ENCODE measurements at places on chromosomes 12 and 14.

GRCh38 chr14:94040247-94040646 is 14.1 kb downstream of the OTUB2 start:
- no peak for DNase-seq

GRCh38 chr14:80475074-80475473 is 263.8 kb upstream of the DIO2 start:
- no peak for DNase-seq

DNA sequence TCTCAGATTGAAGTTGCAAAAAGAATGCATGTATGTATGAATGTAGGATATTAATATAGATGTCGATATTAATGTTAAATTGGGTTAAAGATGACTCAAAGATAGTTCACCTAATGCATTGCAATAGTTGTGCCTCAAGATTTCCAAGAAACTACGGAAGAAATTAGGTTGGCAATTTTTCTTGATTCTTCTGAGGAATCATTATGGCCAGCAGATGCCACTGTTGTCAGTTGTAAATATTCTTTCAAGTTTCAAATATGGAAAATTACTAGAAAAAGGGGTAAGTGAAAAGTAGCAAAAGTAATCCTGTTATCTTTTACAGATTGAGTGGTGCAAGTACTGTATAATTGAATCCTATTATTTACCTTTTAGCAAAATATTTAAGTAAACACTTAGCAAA is 202.1 kb downstream of the ADAMTS20 start:
- DNase-seq, result no peak

DNA sequence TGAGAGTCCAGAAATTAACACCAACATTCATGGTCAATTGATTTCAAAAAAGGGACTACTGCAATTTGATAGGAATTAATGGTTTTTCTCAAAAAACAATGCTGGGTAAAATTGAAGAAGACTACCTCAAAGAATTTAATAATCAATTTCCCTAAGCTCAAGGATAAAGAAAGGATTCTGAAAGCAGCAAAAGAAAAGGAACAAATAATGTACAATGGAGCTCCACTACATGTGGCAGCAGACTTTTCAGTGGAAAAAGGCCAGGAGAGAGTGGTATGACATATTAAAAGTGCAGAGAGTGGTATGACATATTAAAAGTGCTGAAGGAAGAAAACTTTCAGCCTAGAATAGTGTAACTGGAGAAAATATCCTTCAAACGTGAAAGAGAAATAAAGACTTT is 15.6 kb upstream of the TAS2R43 start:
- DNase-seq, result no peak

DNA sequence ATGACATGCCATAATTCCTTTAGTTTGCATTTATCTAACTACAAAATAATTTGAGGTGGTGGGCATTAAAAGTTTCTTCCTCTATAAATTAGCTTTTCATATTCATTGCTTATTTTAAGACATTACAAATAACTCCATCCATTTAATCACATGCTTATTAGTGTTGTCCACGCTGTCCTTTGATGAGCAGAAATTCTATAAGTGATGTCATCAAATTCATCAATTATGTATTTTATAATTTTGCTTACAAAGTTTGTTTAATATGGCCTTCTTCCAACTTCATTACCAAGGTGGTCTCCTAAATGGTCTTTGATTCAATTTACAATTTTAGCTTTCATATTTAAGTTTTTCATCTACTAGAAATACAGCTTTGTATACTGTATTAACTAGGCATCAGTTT is 173.5 kb downstream of the PRKD1 start:
- DNase-seq, result no peak

DNA sequence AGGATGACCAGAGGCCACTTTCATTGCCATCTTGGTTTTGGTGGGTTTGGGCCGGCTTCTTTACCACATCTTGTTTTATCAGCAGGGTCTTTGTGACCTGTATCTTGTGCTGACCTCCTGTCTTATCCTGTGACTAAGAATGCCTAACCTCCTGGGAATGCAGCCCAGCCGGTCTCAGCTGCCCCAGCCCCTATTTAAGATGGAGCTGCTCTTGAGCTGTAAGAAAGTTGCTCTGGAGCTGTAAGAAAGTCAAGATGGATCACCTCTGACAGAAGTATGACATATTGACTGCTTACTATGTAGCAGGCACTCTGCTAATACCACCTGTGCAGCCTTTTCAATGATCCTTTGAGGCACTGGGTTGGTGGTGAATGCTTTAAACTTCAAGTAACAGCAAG is 52.1 kb downstream of the RIN3 start:
- no peak for DNase-seq

- DNase-seq, result no peak
Measured at GRCh38 chr14:100445436-100446088, 122.4 kb downstream of the SLC25A47 start.

- no peak for DNase-seq
Measured at GRCh38 chr14:70317969-70318634, 41.4 kb downstream of the COX16 start.

- no peak for DNase-seq
Measured at GRCh38 chr14:92463141-92463540, 50.4 kb upstream of the RIN3 start.

- DNase-seq, result no peak
Measured at GRCh38 chr12:6722863-6723262, 983 bp upstream of the COPS7A start.

GRCh38 chr12:71194657-71195056 is 36.9 kb upstream of the TSPAN8 start:
- no peak for DNase-seq

GRCh38 chr14:47438650-47439140 is 236.7 kb downstream of the MDGA2 start:
- DNase-seq, result no peak

GRCh38 chr12:45298721-45299692 is 83.1 kb downstream of the ANO6 start:
- DNase-seq, result no peak

DNA sequence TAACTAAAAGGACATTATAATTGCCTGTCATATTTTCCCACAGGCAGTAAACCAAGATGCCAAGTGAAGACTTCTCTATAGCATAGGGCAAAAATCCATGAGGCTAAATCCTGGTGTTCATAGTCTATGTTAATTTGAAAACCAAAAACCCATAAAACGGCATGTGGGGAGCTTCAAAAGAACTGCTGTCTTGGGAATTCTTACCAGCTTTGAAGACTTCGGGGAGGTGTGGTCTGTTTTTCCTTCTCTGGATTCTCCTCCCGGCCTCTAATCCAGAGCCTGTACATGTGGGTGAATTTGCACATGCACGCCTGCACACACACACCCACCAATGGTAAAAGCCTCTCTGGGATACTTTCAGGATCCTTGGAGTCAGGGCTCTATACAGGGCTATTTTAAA is 61.9 kb upstream of the IFNG-AS1 start:
- DNase-seq, result no peak

DNA sequence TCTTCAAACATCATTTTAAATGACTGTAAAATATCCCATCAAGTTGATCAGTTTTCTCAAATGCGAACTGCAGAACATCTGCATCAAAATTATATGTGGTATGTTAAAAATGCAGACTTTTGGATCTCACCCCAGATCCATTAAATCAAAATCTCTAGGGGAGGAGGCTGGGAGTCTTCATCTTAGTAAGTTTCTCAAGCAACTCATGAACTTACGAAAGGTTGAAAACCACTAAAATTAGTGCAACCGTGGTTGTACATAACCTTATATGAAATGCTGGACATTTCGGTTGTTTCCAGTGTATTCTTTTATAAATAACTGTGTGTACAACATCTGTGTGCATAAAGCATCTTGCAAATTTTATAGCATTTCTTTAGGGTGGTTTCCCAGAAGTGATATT is 39.2 kb downstream of the ZFP36L1 start:
- no peak for DNase-seq

- no peak for DNase-seq
Measured at GRCh38 chr12:48016373-48017020, 12.2 kb upstream of the COL2A1 start.

DNA sequence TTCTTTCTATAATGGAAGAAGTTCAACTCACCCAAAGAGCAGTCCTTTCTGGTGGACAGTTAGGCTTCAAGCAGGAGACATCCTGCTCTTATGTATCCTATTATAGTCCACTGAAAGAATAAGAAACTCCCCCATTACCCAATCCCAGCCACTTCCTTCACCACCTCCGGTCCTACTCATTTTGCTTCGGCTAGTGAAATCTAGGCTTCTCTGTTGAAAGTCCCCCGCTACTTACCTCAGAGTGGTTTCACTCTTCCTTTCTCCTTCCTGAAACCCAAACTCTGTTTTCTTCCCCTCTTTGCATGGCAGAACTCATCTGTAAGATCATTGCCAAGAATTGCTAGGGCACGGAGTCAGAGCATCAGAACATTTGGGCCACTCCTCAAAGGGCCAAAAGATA is at the start of gene GPR84:
Gene GPR84 (minus strand): TSS at position 74 of the 400 bp plus-strand sequence. CDS start 635 bp downstream, outside the sequence.
- no peak for DNase-seq

GRCh38 chr14:100237735-100238418 is 1.1 kb upstream of the YY1 start:
- DNase-seq, result no peak

GRCh38 chr14:55645845-55646832 is 66.1 kb downstream of the KTN1 start:
- no peak for DNase-seq

DNA sequence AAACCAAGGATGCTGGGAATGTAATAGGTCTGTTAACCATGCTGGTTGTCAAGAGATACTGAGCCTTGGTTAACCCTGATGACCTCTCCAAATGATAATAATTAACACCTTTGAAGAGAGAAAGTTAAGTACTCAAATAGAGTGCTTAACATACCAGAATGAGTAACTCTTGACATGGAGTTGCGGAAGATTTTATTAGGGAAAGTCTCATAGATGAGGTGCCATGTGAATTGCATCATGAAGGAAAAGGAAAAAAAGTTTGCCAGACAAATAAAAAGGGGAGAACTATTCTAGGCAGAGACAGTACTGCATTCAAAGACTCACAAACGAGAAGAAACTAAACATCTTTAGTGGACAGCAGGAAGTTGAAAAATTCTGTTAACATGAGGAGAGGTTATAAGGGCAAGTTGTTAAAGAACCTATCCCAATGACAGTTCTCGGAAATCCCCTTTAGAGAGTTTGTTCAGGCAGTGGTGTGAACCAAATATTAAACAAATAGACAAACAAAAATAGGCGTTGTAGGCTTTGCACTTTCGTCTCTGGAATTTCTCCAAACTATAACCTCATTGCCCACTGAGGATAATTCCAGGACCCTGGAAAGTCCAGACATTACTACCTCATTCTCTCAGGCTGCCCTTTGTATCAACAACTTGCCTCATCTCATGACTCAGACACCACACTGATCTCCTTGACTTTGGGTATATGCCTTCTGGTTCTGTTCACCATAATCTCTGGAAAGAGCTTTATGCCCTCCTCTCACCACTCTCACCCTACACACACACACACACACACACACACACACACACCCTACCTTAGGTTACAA is 435.0 kb downstream of the GXYLT1 start:
- DNase-seq, result no peak

GRCh38 chr12:50024805-50025186 is 498 bp downstream of the RACGAP1 start:
- no peak for DNase-seq

DNA sequence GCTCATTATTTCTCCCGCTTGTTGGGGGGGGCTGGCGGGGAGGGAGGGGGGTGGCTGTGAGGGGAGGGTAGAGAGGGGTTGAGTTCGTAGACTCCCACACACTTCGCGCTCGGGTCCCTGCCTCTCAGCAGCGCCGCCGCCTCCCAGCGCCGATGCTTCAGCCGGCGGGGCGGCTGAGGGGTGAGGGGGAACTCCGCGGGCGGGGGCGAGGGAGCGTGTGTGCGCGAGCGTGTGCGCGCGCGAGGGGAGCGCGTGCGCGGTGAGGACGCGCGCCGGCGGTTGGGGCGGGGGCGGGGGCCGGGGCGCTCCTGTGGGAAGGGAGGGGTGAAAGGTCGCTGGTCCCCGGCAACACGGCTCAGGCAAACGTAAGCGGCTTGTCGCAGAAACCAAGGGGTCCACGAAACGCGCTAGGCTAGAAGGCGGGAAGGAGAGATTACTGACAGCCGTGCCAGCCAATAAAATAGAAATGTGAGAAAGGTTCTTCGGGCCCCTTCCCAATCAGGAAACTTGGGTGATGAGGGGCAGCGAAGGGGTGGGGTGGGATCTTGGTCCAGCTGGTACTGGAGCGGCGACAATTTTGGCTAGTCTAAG is 343 bp upstream of the NOVA1 start:
- DNase-seq, result no peak

GRCh38 chr14:90513161-90514014 is 116.6 kb downstream of the CALM1 start:
- DNase-seq, result no peak

DNA sequence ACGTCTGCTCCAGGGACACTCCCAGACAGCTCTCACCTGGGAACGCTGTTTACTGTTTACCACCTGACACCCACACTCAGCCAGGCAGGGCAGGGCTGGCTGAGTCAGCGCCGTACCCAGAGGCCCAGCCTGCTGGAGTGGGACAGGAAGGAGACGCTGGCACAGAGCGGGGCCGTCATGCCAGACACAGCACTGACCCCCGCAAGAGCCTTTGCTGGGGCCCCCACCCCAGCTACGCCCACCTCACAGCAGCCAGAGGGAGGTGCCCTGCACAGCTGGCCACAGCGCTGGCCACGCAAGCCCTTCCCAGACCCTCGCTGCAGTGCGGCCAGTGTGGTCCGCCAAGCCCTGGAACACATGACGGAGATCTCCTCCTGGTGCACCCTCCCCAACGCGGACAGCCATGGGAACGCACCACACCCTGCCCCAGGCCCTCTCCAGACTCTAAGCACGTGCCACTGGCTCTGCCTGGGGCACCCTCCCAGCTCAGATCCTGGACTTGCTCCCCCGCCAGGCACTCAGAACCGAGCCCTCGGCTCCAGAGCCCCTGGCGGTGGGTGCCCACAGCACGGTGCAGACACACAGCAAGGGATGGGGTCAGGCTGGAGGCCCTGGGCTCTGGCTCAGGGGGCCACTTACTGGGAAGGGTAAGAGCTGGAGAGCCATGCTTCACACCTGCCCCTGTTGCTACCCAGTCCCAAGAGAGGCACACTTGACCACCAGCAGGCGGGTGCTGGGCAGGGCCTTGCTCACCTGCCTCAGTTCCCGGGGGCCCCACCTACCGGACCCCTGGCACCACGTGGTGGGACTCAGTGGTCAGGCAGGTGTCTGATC is 5.7 kb downstream of the AHNAK2 start:
- DNase-seq, result no peak

GRCh38 chr12:82476511-82476910 is 118.2 kb downstream of the METTL25 start:
- no peak for DNase-seq

DNA sequence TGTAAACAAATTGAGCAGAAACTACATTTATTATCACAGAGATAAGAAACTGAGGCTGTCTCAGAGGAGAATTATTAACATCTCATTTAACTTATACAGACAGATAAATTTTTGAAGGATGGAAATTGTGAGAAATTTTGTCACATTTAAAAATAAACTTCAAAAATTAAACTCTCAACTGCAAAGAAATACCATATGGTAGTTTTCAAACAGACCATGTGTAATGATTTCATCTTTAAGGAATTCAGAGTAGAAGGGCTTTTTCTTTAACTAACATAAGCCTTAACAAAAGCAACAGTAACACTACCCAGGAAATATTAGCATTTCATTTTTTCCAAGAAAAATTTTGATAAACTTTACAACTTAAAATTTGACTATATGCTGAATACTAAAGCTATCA is 26.6 kb downstream of the NUP37 start:
- DNase-seq, result no peak
